Activated T-cell treated with anti-CD3 and anti-CD28 coated beads, Interleukin-2, amount 50 U/mL, for 72 hours (primary cell): ENCODE measurements at places on chromosomes 6 and 20.

DNA sequence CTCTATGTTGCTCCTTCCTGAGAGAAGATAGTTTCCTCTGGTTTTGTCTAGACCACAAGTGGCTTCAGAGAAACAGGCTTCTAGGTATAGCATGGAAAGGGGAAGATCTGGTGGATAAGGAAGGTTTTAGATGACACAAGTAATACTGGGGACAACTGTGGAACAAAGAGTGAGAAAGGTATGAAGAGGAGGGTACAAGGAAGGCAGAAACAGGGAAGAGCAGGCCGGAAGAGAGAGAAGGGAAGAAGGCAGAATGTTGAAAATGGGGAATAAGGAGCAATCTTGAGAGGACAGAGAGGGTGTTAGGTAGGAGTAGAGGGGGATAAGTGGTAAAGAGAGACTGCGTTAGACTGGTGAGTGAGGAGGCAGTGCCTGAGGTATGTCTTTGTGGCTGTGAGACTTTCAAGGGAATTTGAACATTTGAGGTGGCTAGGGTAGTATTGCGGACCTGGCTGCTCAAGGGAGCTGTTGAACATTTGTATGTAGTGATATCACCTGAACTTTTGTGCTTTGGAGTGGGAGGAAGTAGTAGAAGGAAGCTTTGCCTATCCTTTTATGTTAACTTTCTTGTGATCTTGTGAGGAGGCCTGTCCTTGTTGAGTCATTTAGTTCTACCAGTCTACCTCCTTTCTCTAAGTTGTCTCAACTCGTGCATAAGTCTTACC lies 69.5 kb downstream of the FOXO3 start:
- H3K36me3 ChIP-seq, result no peaks in the 10 kb centered on the region
- no peak for DNase-seq
- H3K27me3 ChIP-seq, result no peaks in the 10 kb centered on the region
- peak overlapping the region; percentile 48 for H3K4me3 ChIP-seq

- DNase-seq, result no peak
- H3K4me3 ChIP-seq, result no peak overlapping the region
- no peaks in the 10 kb centered on the region for H3K36me3 ChIP-seq
- H3K27ac ChIP-seq, result no peak overlapping the region
- H3K27me3 ChIP-seq, result no peaks in the 10 kb centered on the region
These were observed 81.7 kb upstream of the MAFB start for GRCh38 chr20:40770564-40771307.

DNA sequence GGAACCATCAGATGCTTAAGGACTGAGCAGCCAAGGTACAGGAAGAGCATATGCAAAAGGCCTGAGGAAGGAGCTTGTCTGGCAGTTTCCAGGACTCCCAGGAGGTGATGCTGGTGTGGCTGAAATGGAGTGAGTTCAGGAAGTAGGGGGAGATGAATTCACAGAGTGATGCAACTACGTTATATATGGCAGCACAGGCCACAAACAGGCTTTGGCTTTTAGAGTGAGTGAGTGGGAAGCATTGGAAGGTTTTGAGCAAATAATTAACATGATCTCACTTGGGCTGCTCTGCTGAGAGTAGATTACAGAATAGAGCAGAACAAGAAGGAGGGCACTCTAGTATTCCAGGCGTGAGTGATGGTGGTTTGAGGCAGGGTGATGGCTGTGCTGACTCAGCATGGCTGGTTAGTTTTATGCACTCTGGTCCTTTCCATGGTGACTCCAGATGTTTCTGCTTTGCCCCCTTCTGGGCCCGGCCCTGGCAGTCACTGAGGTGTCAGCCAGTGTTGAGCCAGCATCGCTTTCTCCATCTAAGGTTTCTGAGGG lies 6.5 kb downstream of the BTN2A2 start:
- DNase-seq, result no peak
- H3K27me3 ChIP-seq, result no peaks in the 10 kb centered on the region
- peaks cover 18% of the 10 kb centered on the region for H3K4me1 ChIP-seq
- no peak overlapping the region for H3K4me3 ChIP-seq

DNA sequence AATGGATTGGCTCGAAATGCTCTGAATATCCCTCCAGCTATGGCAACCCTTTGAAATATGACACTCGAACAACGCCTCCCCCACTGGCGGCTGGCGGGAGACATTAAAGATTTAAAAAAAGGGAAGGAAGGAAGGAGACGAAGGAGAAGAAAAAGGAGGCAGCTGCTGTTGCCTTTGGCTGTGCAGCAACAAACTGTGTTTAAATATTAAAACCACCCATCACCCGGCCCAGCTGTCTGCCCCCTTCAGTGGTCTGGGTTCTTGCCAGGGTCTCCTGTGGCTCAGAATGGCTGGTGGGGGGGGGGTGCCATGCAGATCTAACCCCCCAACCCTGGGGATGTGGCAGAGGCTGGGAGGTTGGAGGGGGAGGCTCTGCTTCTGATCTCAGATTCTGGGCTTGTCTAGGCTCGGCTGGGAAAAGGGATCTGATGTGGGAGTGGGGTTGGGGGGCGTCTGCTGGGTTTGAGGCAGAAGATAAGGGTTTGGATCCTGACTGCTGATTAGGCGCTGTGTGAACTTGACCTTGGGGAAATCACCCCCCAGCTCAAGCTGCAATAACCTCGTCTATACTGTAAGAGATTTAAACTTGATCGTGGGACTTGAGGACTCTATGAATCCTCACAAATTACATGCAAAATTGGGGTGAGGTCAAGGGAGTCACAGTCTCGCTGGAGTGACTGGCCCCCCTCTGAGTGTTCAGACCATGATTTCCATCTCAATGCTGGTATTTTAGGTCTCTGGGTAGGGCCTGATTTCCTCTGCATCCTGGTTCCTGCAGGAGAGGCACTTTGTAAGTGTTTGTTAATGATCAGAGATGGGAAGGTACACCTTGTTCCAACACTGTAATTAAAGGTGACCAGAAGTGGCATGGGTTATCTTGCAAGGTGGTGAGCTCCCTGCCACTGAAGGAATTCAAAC lies 40.3 kb upstream of the BLCAP start:
- peak overlapping the region; percentile 58 for H3K27ac ChIP-seq
- DNase-seq, result no peak
- peaks cover 54% of the 10 kb centered on the region for H3K27me3 ChIP-seq

GRCh38 chr20:10366898-10367692 lies 66.9 kb downstream of the MKKS start:
- no peak for DNase-seq
- H3K36me3 ChIP-seq, result no peaks in the 10 kb centered on the region
- H3K27ac ChIP-seq, result no peak overlapping the region
- H3K4me1 ChIP-seq, result no peaks in the 10 kb centered on the region
- peaks cover 37% of the 10 kb centered on the region for H3K27me3 ChIP-seq

GRCh38 chr6:156336089-156336488 lies 441.1 kb upstream of the ARID1B start:
- no peak for DNase-seq
- H3K27ac ChIP-seq, result no peak overlapping the region
- peaks cover 8% of the 10 kb centered on the region for H3K36me3 ChIP-seq
- no peak overlapping the region for H3K4me3 ChIP-seq
- no peaks in the 10 kb centered on the region for H3K27me3 ChIP-seq

GRCh38 chr20:22523499-22524392 lies 60.6 kb downstream of the FOXA2 start:
- H3K4me3 ChIP-seq, result no peak overlapping the region
- H3K27me3 ChIP-seq, result no peaks in the 10 kb centered on the region
- DNase-seq, result no peak
- H3K36me3 ChIP-seq, result no peaks in the 10 kb centered on the region
- H3K27ac ChIP-seq, result no peak overlapping the region
- no peaks in the 10 kb centered on the region for H3K4me1 ChIP-seq

DNA sequence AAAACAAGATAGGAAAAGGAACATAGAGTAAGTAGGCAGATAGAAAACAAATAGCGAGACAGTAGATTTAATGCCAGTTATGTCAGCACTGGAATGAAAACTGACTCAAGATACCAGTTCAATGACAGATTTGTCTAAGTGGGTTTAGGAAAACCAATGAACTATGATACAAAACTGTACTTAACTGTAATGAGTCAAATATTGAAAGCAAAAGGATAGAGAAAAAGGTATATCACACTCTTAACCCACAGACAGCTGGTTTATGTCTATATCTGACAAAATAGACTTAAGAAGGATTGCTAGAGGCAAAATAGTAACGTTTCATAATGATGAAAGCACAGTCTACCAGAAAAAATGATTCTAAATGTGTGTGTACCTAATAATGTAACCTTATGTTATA lies 38.2 kb downstream of the ATRN start:
- H3K27me3 ChIP-seq, result no peaks in the 10 kb centered on the region
- H3K27ac ChIP-seq, result no peak overlapping the region
- peaks cover 9% of the 10 kb centered on the region for H3K4me1 ChIP-seq
- H3K4me3 ChIP-seq, result no peak overlapping the region
- DNase-seq, result no peak

- no peak overlapping the region for H3K27ac ChIP-seq
- no peak overlapping the region for H3K4me3 ChIP-seq
- H3K36me3 ChIP-seq, result peaks cover 2% of the 10 kb centered on the region
- peaks cover 10% of the 10 kb centered on the region for H3K4me1 ChIP-seq
These were observed 6.8 kb downstream of the SCAND1 start for GRCh38 chr20:35947489-35947888.

GRCh38 chr6:106149472-106150069 lies 63.4 kb downstream of the PRDM1 start:
- H3K36me3 ChIP-seq, result no peaks in the 10 kb centered on the region
- H3K27ac ChIP-seq, result no peak overlapping the region
- no peaks in the 10 kb centered on the region for H3K27me3 ChIP-seq
- no peak overlapping the region for H3K4me3 ChIP-seq

- peaks cover 23% of the 10 kb centered on the region for H3K27me3 ChIP-seq
- H3K4me1 ChIP-seq, result peaks cover 6% of the 10 kb centered on the region
- H3K36me3 ChIP-seq, result no peaks in the 10 kb centered on the region
- no peak overlapping the region for H3K4me3 ChIP-seq
- no peak overlapping the region for H3K27ac ChIP-seq
- no peak for DNase-seq
These were observed 691.3 kb downstream of the EPM2A start for GRCh38 chr6:145043926-145044500.

- H3K4me3 ChIP-seq, result no peak overlapping the region
- peaks cover 6% of the 10 kb centered on the region for H3K27me3 ChIP-seq
- H3K27ac ChIP-seq, result no peak overlapping the region
- DNase-seq, result no peak
These were observed 607.3 kb upstream of the CITED2 start for GRCh38 chr6:139981768-139982181.
